ENCODE measurements at places on chromosomes 16 and 17. TPM values are rescaled to one million over a fixed set of nuclear protein-coding genes. Genes with fewer than 3 reads are reported as not detected.

SOST gene
- 55.4 TPM for total RNA-seq

TEKT5 gene
- total RNA-seq, result not detected

GRAP gene
- 1.6 TPM for total RNA-seq

HID1 gene
- 14.8 TPM for total RNA-seq

TBC1D3K gene
- not detected for total RNA-seq

PABPN1L gene
- not detected for total RNA-seq

C17orf67 gene
- total RNA-seq, result 2.4 TPM

ATP2A1 gene
- 0.41 TPM for total RNA-seq

MLX gene
- 31.5 TPM for total RNA-seq

ASGR2 gene
- 8.1 TPM for total RNA-seq

TP53TG3 gene
- not detected for total RNA-seq

ANKRD40CL gene
- total RNA-seq, result not detected

G6PC1 gene
- not detected for total RNA-seq

HOXB9 gene
- total RNA-seq, result not detected

CALB2 gene
- 0.81 TPM for total RNA-seq

EXOC3L1 gene
- total RNA-seq, result 0.68 TPM

GAST gene
- not detected for total RNA-seq

TAT gene
- total RNA-seq, result not detected

NPIPB9 gene
- 3.0 TPM for total RNA-seq

FOXN1 gene
- total RNA-seq, result not detected

UNC13D gene
- 13.5 TPM for total RNA-seq

DNAH9 gene
- total RNA-seq, result not detected

GPR179 gene
- total RNA-seq, result 0.42 TPM

CIBAR2 gene
- total RNA-seq, result not detected

SPN gene
- 1.1 TPM for total RNA-seq

POLG2 gene
- 3.2 TPM for total RNA-seq

Data from thoracic aorta (tissue), 2 donors.